ENCODE measurements at places on chromosomes 6 and 20. TPM values are rescaled to one million over a fixed set of nuclear protein-coding genes. Genes with fewer than 3 reads are reported as not detected.

Gene CABLES2
- total RNA-seq, result 10.9 TPM

Gene RBM38
- total RNA-seq, result 45.8 TPM

Gene GHRH
- total RNA-seq, result not detected

Gene SRMS
- total RNA-seq, result not detected

Gene COMMD7
- total RNA-seq, result 45.4 TPM

Gene RAET1L
- not detected for total RNA-seq

Gene OR14J1
- total RNA-seq, result not detected

Gene OOEP
- total RNA-seq, result not detected

Gene GSTA4
- total RNA-seq, result 11.0 TPM

Gene VGLL2
- total RNA-seq, result not detected

Gene MANEA
- 7.0 TPM for total RNA-seq

Gene RUNX2
- total RNA-seq, result 2.2 TPM

Gene MUC21
- not detected for total RNA-seq
